ENCODE measurements at places on chromosomes 12 and 14. TPM values are rescaled to one million over a fixed set of nuclear protein-coding genes. Genes with fewer than 3 reads are reported as not detected.

The ASCL1 gene
- total RNA-seq, result 15.0 TPM

The EPYC gene
- not detected for total RNA-seq

The CREBL2 gene
- total RNA-seq, result 25.7 TPM

The PTCSC3 gene
- not detected for total RNA-seq

The ACRBP gene
- 1.6 TPM for total RNA-seq

The CLEC12A gene
- total RNA-seq, result not detected

The CLEC4E gene
- total RNA-seq, result not detected

The CPM gene
- 0.94 TPM for total RNA-seq

The KRT78 gene
- total RNA-seq, result not detected

The CD69 gene
- not detected for total RNA-seq

The CRADD gene
- 23.2 TPM for total RNA-seq

The ACSM4 gene
- total RNA-seq, result not detected

The RNASE2 gene
- not detected for total RNA-seq

The FSCB gene
- total RNA-seq, result 0.31 TPM

The POC1B gene
- 54.8 TPM for total RNA-seq

The SYNE2 gene
- total RNA-seq, result 298 TPM

The GRIP1 gene
- total RNA-seq, result 98.6 TPM

The RPGRIP1 gene
- total RNA-seq, result 0.94 TPM

The RFX4 gene
- total RNA-seq, result 9.4 TPM

The ORAI1 gene
- total RNA-seq, result 3.4 TPM

All from parietal lobe (tissue), 2 donors.